Fibroblast of skin of left quadriceps (primary cell): ENCODE measurements at places on chromosomes 12 and 14.

GRCh38 chr12:104055686-104056388 lies 5.8 kb upstream of the GLT8D2 start:
- DNase-seq: no peak

DNA sequence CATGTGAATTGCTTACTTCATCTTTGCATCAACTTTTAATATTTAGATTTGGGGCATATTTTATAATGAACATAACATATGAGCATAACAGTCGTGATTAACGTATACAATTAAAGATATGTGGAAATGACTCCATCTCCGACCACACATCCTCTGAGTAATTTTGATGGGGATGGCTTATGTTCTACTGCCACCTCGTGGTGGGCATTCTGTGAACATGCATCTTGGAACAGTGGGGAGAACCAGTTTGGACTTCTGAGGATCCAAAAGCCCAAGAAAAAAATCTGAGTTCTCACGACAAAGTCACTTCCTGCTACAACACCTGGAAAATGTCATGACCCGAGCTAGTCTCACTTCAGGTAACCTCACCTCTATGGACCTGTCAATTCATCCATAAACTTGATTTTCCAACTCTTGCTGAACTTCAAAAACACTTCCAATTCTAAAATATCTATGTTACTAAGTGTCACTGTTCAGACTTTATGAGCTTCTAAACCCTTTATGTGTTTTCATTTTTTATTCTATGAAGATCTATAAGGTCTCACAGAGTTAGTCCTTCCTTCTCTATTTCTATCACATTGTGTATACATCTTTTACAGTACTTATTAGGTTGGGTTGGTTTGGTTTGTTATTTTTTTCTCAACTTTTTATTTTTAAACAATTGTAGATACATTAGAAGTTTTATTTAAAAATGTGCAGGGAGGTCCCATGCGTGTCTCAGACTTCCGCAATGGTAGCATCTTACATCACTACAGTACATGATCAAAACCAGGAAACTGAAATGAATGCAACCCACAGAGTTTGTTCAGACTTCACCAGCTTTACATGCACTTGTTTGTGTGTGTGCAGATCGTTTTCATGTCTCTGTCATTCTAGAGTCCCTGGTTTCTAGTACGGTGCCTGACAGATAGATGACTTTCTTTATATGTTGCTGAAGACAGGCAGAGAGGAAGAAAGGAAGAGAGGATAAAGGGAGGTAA lies 38.2 kb upstream of the STAB2 start:
- DNase-seq: peak; percentile 38

GRCh38 chr12:119154435-119154818 lies 24.3 kb upstream of the HSPB8 start:
- DNase-seq: no peak

DNA sequence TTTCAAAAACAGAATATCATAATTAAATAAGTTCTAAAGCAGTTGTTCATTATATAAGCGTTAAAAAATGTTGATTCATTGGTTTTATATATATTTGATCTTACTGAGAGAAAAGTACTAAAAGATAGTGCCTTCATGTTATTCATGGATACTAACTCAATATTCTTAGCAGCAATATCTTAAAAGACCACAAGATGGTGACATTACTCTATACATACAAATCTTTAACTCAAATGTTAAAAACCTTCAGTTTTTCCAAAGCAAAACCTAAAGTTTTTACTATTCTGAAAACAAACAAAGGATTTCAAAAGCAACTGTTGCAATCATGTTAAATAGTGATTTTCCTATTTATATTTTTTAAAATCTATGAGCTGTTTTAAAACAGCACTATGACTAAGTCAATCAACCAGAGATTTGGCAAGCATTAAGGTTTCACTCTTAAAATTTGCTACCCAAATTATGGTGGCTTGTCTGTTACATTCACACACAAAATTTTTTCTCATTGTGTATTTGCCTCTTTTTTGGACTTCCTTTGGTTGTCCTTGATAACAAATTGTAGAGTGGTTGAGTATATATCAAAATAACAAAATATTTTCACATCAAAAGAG lies 50.1 kb upstream of the RERGL start:
- DNase-seq: peak; percentile 28

GRCh38 chr14:80638620-80639515 lies 302.7 kb downstream of the CEP128 start:
- peak; percentile 91 for DNase-seq

DNA sequence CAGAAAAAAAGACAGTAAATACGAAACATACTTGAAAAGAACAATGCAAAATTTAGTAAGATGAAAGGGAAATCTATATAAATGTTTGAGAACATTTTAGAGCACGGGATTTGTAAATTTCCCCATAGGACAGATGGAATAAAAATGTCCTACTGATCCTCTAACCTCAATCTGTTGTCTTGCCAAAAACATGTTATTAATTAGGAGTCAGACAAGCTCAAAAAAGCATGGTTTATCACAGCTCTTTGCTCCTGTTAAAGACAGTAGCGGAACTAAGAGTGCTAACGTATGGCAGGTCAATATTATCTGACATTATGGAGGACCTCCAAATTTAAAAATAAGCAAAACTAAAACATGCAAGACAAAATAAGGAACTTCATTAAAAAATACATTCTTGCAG lies 12.9 kb downstream of the GMFB start:
- peak; percentile 35 for DNase-seq

GRCh38 chr12:50771409-50771808 lies 7.5 kb downstream of the ATF1 start:
- no peak for DNase-seq

DNA sequence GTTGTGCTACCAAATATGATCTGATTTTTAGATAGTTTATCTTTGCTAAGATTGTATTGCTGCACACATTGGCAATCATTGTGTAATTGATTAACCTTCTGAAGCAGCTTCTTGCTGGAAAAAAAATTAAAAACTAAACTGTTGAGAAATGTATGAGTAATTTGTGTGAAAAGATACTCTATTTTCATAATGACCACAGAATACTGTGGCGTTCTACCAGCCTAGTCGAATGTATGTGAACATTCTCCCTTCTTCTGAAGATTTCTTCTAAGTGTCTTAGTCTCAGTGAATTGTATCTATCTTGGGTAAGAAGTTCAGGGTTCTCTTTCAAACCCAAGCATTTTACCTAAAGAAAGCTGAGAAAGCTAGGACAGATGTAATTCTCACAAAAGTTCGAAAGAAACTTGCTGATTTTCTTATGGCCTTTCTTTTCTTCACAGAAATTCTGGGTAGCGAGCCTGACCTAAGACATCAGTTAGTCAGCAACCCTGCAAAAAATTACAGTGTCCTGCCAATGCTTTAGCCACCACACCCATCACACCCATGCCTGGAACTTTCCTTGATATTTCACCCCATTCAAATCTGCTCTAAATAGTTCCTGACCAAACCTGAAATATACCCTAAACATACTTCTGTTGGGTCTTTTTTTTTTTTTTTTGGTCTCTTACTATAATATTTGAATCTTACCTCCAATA lies 27.1 kb upstream of the C12orf71 start:
- no peak for DNase-seq

- DNase-seq: no peak
These were observed 11.1 kb downstream of the ABCB9 start for GRCh38 chr12:122955156-122955555.

- DNase-seq: no peak
These were observed 39.9 kb downstream of the SNAPC1 start for GRCh38 chr14:61802010-61802568.

DNA sequence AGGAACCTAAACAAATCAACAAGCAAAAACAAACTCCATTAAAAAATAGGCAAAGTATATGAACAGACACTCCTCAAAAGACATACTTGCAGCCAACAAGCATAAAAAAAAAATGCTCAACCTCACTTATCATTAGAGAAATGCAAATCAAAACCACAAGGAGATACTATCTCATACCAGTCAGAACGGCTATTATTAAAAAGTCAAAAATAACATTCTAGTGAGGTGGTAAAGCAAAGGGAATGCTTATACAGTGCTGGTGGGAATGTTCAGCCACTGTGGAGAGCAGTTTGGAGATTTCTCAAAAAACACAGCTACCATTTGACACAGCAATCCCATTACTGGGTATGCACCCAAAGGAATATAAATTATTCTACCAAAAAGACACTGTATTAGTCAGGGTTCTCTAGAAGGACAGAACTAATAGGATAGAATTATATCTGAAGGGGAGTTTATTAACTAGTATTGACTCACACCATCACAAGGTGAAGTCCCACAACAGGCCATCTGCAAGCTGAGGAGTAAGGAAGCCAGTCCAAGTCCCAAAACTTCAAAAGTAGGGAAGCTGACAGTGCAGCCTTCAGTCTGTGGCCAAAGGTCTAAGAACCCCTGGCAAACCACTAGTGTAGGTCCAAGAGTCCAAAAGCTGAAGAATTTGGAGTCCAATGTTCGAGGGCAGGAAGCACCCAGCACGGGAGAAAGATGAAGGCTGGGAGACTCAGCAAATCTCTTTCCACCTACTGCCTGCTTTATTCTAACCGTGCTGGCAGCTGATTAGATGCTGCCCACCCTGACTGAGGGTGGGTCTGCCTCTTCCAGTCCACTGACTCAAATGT lies 101.6 kb upstream of the KRAS start:
- peak; percentile 44 for DNase-seq

DNA sequence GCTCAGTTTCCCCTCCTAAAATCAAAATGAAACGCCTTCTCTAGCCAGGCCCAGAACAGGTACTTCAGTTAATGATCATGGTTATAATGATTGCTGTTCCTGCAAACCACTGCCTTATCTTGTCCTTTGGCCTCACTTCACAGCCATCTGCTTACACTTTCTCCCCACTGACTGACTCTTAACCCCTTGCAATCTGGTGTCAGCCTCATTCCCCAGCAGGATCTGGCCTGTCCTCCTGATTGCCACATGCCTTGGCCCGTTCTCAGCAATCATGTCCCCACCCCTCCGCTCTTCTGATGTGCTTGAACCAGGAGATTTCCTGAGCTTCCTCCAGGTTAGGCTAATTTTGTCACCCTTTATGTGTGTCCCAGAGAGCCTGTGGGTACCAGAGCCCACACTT lies 64.5 kb downstream of the KCNA1 start:
- no peak for DNase-seq

DNA sequence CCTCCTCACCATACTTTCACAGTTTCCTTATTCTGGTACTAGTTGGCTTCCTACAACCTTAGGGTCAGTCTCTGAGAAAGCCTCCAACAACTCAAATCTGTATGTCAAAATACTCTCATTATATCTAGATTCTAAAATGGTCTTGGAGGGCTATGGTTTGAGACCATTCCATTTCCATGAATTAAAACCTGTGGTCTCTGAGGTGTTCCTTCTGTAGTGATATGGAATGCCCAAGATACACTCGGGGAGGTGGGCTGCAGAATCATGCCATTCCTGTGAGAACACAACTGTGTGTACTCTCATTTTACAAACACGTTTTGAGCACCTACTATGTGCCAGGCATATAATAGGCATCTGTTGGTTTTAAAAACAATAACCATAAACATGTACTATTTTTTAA lies 74.0 kb downstream of the FERMT2 start:
- DNase-seq: no peak

GRCh38 chr14:100474196-100474595 lies 113.0 kb downstream of the BEGAIN start:
- no peak for DNase-seq

GRCh38 chr12:104991565-104992128 lies 5.5 kb downstream of the NOPCHAP1 start:
- no peak for DNase-seq

GRCh38 chr14:67469954-67470353 lies 18.6 kb downstream of the TMEM229B start:
- DNase-seq: no peak

DNA sequence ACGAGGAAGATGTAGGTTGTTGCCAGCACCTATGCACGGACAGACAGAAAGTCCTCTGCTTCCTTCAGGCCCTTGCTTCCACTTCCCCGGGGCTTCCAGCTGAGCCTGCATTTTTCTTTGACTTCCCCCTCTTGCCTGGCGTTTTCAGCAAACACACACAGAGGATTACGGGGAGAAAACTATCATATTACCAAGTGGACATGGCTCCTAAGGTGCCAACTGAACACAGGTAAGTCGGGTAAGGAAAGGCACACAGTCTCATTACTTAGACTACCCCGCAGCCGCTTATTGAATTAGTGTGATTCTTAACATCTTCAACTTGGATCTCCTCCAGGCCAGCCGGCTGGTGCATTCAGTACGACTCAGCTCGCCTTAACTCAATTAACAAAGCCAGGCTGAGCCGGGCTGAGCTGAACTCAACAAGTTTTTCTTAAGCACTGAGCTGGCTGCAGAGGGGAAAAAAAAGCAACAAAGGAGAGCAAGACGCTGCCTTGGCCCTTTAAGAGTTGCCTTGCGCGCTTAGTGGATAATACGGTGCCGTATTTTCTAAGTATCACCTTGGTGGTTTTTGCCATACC lies 19.2 kb upstream of the MAP1LC3B2 start:
- peak; percentile 64 for DNase-seq

DNA sequence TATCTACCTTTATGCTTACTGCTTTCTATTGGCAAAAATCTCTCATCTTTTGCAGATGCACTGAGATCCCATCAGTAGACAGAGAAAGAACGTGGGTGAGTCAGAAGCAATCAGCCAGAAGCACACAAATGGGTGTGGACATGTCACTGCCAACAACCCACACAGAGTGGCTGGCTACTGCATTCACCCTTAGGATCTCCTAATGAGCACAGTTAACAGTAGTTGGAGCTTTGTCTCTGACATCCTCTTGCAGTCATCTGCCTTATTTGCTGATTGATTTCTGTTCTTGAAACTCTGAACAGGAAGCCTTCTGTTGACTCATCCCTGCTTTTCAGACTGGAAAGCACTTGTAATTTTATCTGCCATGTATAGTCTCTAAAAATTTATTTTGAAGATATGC lies 117.2 kb downstream of the RGS6 start:
- no peak for DNase-seq
